NCI-H1417 treated with DMSO at 0.1 percent for 48 hours (cell line): ENCODE measurements at places on chromosomes 1 and 21.

GRCh38 chr1:239262538-239262937 is 123.8 kb upstream of the CHRM3 start:
- no peak for DNase-seq

DNA sequence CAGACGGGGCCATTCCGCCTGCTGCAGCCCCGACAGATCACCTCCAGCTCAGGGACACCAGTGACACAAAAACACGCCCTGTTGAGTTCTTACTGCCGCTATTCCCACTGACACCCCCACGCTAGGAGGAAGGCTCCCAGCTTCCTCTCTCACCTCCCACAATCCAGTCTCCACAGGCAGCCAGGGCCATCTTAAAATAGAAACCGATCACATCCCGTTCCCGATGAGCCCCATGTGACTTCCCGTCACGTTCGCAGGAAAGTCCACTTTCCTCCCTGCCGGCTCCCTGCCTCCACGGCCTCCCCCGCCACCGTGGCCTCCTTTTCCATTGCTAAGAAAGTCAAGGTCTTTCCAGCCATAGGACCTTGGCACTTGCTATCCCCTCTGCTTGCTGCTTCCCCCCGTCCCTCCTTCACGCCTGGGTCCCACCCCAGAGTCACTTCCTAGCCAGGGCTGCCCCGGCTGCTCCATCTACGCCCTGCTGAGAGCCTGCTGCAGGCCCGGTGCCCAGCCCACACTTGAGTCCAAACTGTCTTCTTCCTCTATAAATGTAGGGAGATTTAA is 24.0 kb upstream of the DDOST start:
- DNase-seq: no peak

GRCh38 chr1:29282135-29282923 is 46.0 kb downstream of the PTPRU start:
- no peak for DNase-seq

GRCh38 chr1:180571060-180571831 is 12.5 kb downstream of the OVAAL start:
- no peak for DNase-seq
